GM19239 (cell line): ENCODE measurements at places on chromosomes 5 and 9.

GRCh38 chr5:89297066-89297465 is 414.1 kb upstream of the MEF2C start:
- DNase-seq, result no peak

DNA sequence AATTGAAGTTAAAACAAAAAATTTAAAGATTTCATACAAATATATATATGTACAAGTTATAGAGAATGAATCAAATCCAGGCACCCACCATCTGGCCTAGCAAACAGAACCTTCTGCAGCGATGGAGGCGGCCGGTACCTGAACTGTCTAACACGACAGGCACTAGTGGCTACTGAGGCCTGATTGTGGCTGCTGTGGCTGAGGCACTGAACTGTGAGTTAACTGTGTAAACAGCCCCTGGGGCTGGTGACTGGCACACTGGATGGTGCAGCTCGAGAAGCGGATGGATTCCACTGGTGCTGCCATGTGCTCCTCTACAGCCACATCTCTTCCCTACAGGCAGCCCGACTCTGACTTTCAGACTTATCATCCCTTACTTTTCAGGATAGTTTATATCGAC is 82.4 kb downstream of the RAPGEF1 start:
- DNase-seq, result no peak

GRCh38 chr9:14561929-14562405 is 131.3 kb downstream of the ZDHHC21 start:
- DNase-seq, result no peak

DNA sequence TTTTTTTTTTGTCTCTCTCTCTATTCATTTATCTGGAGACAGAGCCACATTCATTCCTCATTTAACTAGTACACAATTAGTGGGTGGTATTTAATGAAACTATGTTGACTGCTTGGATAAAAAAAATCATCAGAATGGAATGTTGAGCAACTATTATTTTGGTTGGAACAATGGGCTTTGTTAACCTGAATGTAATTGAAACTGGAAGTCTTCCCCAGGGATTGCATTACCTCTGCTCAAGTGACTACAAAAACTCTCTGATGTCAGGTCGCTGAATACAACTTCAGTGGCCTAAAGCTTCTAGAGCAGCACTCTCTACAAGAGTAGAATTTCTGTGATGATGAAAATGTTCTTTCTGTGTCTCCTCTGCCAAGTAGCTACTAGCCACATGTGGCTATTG is 295.8 kb downstream of the DEPDC1B start:
- no peak for DNase-seq

DNA sequence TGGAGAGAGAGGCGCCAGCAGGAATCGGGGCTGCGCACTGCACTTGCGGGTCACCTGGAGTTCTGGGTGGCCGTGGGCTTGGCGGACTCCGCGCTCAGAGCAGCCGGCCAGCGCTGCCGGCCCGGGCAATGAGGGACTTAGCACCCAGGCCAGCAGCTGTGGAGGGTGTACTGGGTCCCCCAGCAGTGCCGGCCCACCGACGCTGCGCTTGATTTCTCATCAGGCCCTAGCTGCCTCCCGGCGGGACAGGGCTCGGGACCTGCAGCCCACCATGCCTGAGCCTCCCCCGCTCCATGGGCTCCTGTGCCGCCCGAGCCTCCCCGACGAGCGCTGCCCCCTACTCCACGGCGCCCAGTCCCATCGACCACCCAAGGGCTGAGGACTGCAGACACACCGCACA is 325.6 kb downstream of the ACTL7B start:
- no peak for DNase-seq

- no peak for DNase-seq
Measured at GRCh38 chr9:22148876-22149637, 140.0 kb upstream of the CDKN2B start.
